ENCODE measurements at places on chromosomes 5 and 9. TPM values are rescaled to one million over a fixed set of nuclear protein-coding genes. Genes with fewer than 3 reads are reported as not detected.

The COL15A1 gene
- 10.8 TPM for total RNA-seq

DNA sequence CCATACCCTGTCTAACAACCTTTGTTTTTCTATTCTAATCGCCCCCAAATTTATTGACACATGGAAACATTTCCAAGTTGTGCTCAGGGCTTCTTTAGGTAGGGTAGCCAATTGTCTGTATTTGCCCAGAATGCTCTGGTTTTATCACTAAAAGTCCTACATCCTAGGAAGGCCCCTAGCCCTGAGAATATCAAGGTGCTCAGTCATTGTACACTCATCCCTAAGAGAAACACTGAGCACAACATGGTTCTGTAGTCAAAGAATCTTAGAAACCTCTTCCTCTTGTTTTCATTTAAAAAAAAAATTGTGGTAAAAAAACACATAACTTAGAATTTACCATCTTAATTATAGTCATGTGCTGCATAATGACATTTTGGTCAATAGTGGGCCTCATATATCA lies 69.0 kb upstream of the BASP1 start:
- no peaks in the 10 kb centered on the region for H3K27me3 ChIP-seq
- H3K4me1 ChIP-seq, result no peaks in the 10 kb centered on the region

DNA sequence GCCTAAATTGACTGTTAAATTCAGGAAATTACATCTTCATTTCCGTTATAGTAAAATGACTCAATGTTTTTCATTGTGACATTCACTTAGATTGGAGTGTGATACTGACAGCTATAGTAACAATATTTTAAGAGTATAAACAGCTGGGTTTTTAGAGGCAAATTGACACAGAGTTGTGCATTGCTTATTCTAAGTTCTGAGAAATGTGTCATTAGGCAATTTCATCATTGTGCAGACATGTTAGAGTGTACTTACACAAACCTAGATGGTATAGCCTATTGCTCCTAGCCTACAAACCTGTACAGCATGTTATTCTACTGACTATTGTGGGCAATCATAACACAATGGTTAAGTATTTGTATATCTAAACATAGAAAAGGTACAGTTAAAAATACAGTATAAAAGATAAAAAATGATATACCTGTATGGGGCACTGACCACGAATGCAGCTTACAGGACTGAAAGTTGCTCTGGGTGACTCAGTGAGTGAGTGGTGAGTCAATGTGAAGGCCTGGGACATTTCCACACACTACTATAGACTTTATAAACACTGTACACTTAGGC lies 132.7 kb downstream of the PDE4D start:
- no peak for DNase-seq
- no peaks in the 10 kb centered on the region for H3K4me1 ChIP-seq
- no peaks in the 10 kb centered on the region for H3K27me3 ChIP-seq
- no peak overlapping the region for H3K27ac ChIP-seq
- H3K36me3 ChIP-seq, result no peaks in the 10 kb centered on the region
- no peak overlapping the region for H3K4me3 ChIP-seq

GRCh38 chr5:136510481-136510880 lies 145.1 kb upstream of the TRPC7 start:
- no peaks in the 10 kb centered on the region for H3K36me3 ChIP-seq
- H3K4me3 ChIP-seq, result no peak overlapping the region
- no peak overlapping the region for H3K27ac ChIP-seq
- no peak for DNase-seq
- H3K4me1 ChIP-seq, result no peaks in the 10 kb centered on the region

The SLC35D2 gene
- total RNA-seq, result 53.3 TPM

DNA sequence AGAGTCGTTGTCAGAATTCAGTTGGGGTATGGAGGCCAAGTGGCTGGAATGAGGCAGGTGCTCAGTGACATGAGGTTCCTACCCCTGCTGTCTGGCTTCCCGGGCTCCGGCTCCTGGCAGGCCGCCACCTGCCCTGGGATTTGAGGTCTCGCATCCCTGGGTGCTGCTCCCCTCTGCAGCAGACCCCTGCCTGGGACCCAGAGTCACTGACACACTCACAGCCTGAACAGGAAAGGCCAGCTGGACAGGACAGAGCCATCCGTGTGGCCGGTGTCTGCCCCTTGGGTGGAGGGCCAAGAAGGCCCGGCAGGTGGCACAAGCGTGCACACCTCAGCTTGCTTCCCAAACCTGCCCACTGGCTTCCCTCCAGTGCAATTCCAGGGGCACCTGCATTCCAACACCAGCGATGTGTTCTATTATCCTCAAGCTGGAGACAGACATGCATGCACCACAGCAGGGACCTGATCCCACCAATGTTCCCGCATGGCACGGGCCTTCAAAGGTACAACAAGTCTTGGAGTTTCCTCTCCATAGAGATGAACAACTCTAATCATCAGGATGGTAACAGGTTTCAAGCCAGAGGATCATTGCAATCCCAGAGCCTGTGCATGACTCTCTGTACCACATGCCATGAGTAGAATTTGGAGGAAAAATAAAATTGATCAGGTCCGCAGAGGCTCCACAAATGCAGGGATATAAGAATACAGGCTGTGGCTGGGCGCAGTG lies 45.6 kb upstream of the RNF130 start:
- H3K36me3 ChIP-seq, result no peaks in the 10 kb centered on the region
- DNase-seq, result peak; percentile 71
- no peak overlapping the region for H3K4me3 ChIP-seq
- H3K27ac ChIP-seq, result no peak overlapping the region

The GRM6 gene
- not detected for total RNA-seq

DNA sequence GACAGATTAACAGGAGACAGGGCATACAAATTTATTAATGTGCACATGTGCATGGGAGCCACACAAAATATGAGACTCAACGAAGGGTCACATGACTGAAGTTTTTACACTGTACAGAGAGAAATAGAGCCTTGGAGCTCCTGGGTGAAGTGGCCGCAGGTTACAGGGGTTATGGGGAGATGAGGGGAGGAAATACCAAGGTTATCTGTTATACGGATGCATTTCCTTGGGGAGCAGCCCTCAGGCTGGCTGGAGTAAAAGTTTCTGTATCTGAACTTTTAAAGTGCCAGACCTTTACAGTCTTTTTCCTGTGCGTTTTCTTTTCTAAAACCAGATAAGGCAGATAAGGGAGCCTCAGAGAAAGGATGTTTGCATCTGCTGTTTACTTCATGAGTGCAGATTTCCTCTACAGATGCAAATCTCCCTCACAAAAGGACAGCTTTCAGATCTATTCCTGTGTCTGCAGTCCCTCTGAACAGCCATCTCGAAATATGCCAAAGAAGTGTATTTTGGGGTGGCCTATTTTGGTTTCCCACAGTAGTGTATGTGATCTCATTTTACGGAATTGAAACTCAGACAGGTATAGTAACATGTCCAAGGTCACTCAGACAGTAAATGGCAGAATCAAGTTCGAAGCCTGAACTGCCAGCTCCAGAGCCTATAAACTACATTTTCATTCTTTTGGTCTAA lies 139.3 kb upstream of the FBXL17 start:
- H3K4me1 ChIP-seq, result no peaks in the 10 kb centered on the region
- no peak for DNase-seq
- no peak overlapping the region for H3K27ac ChIP-seq
- H3K27me3 ChIP-seq, result no peaks in the 10 kb centered on the region

DNA sequence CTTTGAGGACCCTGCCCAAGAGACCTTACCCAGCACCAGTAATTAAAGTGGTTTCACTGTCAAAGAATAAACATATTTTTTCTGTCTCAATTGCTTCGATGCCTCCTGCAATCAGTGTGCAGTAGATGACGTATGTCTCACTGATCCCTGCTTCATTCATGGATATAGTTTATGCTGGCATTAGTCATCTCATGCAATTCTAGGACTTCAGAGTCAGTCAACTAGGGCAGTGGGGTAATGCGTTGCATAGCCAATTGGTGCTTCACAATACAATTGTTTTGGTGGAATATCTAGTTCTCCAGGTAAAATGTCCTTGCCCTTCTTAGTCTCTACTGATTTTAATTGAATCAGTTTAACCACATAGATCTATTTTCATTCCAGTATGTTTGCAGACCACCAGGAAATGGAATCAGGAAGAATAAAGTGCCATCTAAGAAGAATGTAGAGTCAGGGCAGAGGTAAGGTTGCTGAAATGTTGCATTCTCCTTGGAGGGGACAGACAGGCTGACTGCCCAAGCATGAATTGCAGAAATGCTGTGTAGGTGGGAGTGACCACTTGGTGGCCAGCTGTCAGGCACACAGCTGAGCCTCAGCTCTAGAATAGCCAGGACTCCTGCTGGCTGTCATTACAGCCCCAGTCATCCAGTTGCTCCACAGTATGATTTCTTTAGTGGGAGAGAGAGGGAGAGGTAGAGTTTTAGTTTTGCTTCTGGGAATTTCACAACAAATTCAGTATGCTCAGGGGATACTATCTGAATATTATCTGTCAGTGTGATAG lies 73.5 kb upstream of the MEGF10 start:
- no peaks in the 10 kb centered on the region for H3K36me3 ChIP-seq
- H3K27ac ChIP-seq, result no peak overlapping the region
- H3K4me1 ChIP-seq, result peaks cover 9% of the 10 kb centered on the region
- no peaks in the 10 kb centered on the region for H3K27me3 ChIP-seq
- DNase-seq, result peak; percentile 75
- no peak overlapping the region for H3K4me3 ChIP-seq

DNA sequence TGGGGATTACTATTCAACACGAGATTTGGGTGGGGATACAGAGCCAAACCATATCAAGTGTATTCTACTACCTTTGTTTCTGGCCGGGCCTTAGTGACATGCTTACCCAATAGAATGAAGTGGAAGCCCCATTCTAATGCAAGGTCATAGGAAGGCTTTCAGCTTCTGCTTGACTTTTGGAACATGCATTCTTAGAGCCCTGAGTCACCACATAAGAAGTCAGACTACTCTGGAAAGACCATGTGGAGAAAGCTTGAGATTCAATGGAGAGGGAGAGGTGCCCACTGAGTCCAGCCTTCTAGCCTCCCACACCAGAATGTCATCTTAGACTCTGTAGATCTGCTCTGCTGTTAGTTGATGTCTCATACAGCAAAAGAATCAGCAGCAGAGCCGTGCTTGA lies 155.7 kb upstream of the FBN2 start:
- no peak for DNase-seq
- H3K27me3 ChIP-seq, result no peaks in the 10 kb centered on the region
- no peaks in the 10 kb centered on the region for H3K36me3 ChIP-seq
- no peak overlapping the region for H3K4me3 ChIP-seq
- H3K4me1 ChIP-seq, result no peaks in the 10 kb centered on the region
- no peak overlapping the region for H3K27ac ChIP-seq

- no peaks in the 10 kb centered on the region for H3K36me3 ChIP-seq
- H3K27me3 ChIP-seq, result no peaks in the 10 kb centered on the region
- no peaks in the 10 kb centered on the region for H3K4me1 ChIP-seq
- H3K27ac ChIP-seq, result no peak overlapping the region
Measured at GRCh38 chr9:22141908-22142307, 132.8 kb upstream of the CDKN2B start.

The C9 gene
- not detected for total RNA-seq

DNA sequence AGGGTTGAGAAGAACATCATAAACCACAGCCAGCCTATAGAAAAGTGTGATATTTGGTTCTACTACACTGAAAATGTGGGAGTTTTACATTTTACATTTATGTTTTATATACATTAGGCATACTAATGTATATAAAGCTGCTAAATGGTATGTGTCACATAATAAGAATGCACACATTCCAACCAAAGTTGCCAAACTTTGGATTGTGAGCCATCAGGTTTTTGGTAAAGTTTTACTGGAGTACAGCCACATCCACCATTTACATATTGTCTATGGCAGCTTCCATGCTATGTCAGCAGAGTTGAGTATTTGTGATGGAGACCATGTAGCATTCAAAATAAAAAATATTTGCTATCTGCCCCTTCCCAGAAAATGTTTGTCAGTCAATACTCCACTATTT lies 23.1 kb upstream of the TARS1 start:
- H3K4me3 ChIP-seq, result no peak overlapping the region
- no peaks in the 10 kb centered on the region for H3K27me3 ChIP-seq
- no peak for DNase-seq
- H3K4me1 ChIP-seq, result no peaks in the 10 kb centered on the region
- H3K27ac ChIP-seq, result no peak overlapping the region

GRCh38 chr9:129334105-129334935 lies 156.3 kb upstream of the IER5L start:
- no peak overlapping the region for H3K4me3 ChIP-seq
- peak overlapping the region; percentile 96 for H3K27ac ChIP-seq
- H3K27me3 ChIP-seq, result no peaks in the 10 kb centered on the region
- H3K36me3 ChIP-seq, result no peaks in the 10 kb centered on the region

GRCh38 chr5:91357806-91358205 lies 25.3 kb downstream of the ARRDC3 start:
- no peak overlapping the region for H3K4me3 ChIP-seq
- no peaks in the 10 kb centered on the region for H3K27me3 ChIP-seq

DNA sequence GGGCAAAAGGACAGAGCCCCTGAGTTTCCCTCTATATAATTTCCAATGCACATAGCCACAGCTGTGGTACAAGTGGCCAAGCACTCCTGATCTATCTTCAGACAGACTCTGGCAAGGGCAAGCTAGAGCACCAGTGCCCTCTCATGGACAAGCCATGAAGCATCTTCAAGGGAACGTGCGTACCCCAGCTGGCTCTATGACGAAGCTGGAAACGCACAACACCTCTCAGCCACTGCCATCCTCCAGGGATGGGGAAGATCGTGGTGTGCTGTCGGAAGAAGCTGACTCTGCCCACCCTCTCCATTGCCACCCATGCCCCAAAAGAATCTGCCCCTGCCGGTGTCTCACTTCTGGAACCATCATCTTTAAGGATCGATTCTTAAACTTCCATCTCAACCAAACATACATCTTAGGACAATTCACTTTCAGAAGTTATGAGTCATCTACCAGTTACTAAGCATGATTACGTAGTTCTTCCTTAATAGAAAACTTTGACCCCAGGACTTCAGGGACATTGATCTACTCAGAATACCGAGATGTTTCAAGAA lies 482.9 kb downstream of the AGTPBP1 start:
- no peak overlapping the region for H3K4me3 ChIP-seq
- H3K36me3 ChIP-seq, result no peaks in the 10 kb centered on the region
- DNase-seq, result peak; percentile 69
- H3K27ac ChIP-seq, result no peak overlapping the region
- H3K4me1 ChIP-seq, result no peaks in the 10 kb centered on the region

DNA sequence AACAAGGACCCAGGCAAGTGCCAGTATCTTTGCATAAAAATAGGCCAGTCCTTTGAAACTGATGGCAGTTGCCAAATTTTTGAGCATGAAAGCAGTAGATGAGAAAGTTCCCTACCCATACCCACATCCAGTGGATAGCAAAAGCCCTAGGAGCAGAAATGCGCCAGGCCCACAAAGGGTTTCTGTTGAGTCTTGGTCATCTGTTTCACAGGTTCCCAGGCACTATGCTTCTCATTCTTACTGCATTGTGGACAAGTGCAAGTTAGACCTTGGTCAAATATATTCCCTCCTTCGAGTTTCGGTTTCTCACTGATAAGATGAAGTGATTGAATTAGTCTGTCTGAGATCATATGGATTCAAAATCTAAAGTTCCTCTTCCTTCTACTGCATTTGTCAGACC lies 152.3 kb downstream of the NR3C1 start:
- H3K36me3 ChIP-seq, result no peaks in the 10 kb centered on the region
- no peaks in the 10 kb centered on the region for H3K4me1 ChIP-seq
- no peak overlapping the region for H3K4me3 ChIP-seq
- H3K27me3 ChIP-seq, result no peaks in the 10 kb centered on the region

- DNase-seq, result no peak
- H3K4me3 ChIP-seq, result no peak overlapping the region
- H3K36me3 ChIP-seq, result no peaks in the 10 kb centered on the region
- peaks cover 22% of the 10 kb centered on the region for H3K4me1 ChIP-seq
Measured at GRCh38 chr9:76643399-76644117, 120.7 kb upstream of the PCA3 start.

The IL3 gene
- total RNA-seq, result not detected

Data from thyroid gland (tissue), 4 donors.